ENCODE measurements at places on chromosomes 7 and 10. TPM values are rescaled to one million over a fixed set of nuclear protein-coding genes. Genes with fewer than 3 reads are reported as not detected.
A peak's percentile ranks its signal among the peaks of the same experiment; 100 is the strongest.

DNA sequence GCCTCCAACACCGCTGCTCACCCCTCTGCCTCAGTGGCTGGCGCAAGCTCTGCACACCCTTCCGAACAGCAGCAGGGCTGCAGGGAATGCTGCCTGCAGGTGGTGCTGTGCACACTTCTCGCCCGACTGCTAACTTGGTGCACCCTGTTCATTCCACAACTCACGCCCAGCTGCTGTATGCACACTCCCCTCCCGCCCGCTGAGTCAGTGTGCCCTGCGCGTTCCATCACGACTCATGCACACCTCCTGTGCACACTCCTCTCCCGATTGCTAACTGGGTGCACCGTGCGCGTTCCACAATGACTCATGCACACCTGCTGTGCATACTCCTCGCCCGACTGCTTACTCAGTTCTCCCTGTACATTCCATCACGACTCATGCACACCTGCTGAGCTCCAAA, 21.5 kb downstream of the ADARB2 start:
- no peaks in the 10 kb centered on the region for H3K36me3 ChIP-seq
- DNase-seq = peak; percentile 25
- H3K4me3 ChIP-seq = peak overlapping the region; percentile 40
- no peak overlapping the region for H3K27ac ChIP-seq
- peaks cover 17% of the 10 kb centered on the region for H3K27me3 ChIP-seq

AGAP6 gene
- total RNA-seq = 18.8 TPM

DNA sequence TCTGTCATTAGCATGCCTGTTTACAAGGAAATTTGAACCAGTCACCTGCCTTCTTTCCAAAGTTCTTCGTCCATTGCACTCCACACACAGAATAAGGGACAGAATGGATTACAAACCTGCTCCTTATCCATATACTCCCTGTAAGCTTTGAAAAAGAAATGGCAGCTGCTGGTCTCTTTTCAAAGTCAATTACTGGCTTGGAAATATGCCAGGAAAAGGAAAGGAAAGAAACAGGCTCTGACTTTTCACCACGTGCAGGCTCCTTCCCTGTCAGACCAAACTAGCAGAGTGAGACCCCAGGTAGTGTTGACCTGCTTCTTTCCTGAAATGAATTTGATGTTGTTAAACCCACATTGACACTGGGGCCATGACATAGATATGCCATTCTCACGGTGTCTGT, 84.5 kb downstream of the LHFPL3 start:
- DNase-seq = no peak
- H3K27me3 ChIP-seq = no peaks in the 10 kb centered on the region
- no peaks in the 10 kb centered on the region for H3K36me3 ChIP-seq

- no peak for DNase-seq
- H3K27ac ChIP-seq = no peak overlapping the region
- no peaks in the 10 kb centered on the region for H3K36me3 ChIP-seq
- H3K27me3 ChIP-seq = peaks cover 38% of the 10 kb centered on the region
- no peak overlapping the region for H3K4me3 ChIP-seq
Observed at GRCh38 chr10:133122171-133122935, 34.6 kb downstream of the ADGRA1 start.

DNA sequence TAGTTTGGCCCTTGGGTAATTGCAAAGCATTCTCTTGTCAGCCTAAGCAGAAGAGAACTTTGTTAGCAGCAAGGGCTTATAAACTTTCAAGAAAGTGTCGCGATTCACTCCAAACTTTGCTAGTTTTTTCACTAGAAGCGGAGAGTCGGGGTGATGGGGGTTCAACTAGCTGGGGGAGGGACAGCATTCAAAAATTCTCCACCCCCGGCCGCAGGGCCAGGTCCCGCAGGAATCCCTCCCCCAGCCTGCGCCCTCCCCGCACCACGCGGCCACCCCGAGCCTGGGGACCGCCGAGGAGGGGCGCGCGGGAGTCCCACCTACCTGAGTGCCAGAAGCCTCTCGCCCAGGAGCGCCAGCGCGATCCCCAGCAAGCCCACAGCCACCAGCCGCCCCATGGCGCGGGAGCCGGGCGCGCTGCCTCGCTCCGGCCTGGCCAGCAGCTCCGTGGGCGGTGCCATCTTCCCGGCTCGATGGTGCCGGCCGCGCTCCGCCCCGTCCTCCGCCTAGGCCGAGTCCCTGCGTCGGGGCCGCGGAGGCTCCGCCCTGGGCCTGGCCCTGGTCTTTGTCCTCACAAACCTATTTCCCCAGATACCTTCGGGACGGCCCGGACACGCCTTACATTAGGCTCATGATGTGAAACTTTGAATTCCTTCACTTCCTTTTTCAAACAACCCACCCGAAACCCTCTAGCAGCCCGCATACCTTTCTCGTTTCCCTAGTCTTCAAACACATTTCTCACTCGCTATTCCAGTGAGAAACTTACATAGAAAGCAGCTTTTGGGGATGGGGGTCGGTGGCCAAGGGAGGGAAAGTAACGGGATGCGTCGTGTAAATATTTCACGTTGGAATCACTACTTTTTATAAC, at the start of gene PON2:
Gene PON2, minus strand, starts transcription at position 472 of the 865 bp plus-strand sequence. Its CDS starts 77 bp downstream, at position 395.
- peaks cover 12% of the 10 kb centered on the region for H3K36me3 ChIP-seq
- H3K4me1 ChIP-seq = peaks cover 19% of the 10 kb centered on the region
- H3K27me3 ChIP-seq = no peaks in the 10 kb centered on the region
- peak; percentile 68 for DNase-seq

- peaks cover 8% of the 10 kb centered on the region for H3K27me3 ChIP-seq
- no peak for DNase-seq
- no peaks in the 10 kb centered on the region for H3K36me3 ChIP-seq
- peaks cover 17% of the 10 kb centered on the region for H3K4me1 ChIP-seq
- H3K27ac ChIP-seq = no peak overlapping the region
- H3K4me3 ChIP-seq = no peak overlapping the region
Observed at GRCh38 chr10:71501402-71501801, 104.7 kb downstream of the CDH23 start.

DNA sequence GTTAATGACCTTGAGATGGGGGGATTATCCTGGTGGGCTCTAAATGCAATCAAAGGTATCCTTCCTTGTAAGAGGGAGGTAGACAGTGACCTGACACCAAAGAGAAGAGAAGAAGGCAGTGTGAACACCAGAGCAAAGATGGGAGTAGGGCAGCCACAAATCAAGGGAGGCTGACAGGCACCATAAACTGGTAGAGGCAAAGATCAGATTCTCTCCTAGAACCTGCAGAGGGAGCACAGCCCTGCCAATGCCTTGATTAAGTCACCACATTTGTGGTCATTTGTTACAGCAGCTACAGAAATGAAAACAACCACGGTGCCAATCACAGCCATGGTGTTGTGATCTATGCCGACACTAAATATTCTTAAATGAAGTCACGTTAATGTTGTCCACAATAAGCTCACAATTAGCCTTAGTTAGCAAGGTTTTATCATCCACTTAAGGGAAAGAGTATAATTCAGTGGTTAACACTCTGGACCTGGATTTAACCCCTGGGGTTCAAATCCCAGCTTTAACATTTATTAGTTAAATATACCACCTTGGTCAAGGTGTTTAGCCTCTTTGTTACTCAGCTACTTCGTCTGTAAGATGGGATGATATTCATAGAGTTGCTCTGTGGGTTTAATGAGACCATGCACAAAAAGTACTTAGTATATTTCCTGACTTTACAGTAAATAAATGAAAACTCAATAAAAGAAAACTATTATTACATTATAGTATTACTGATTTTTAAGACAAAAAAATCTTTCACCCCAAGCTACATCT, 70.8 kb downstream of the SGMS1 start:
- H3K36me3 ChIP-seq = peaks cover 2% of the 10 kb centered on the region
- H3K4me1 ChIP-seq = peaks cover 26% of the 10 kb centered on the region
- no peaks in the 10 kb centered on the region for H3K27me3 ChIP-seq
- H3K4me3 ChIP-seq = no peak overlapping the region
- no peak overlapping the region for H3K27ac ChIP-seq

DNA sequence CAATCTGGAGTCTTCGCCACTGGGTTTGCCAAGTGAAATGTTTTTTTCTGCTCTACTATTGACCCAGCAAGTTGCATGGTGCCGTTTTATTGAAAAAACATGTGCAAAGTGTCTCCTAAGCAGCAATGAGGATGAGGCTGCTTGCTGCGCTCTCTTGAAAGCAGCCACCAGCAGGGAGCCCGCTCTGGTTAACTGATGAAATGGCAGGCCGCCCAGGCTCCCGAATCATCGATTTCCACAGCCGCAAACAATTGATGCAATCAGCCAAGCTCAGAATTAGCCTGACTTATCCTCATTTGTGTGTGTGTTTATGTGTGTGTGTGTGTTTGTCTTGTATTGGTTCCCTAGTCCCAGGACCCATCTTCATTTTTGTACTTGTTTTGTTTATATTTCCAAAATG, 22.2 kb upstream of the LYZL1 start:
- peaks cover 1% of the 10 kb centered on the region for H3K36me3 ChIP-seq
- H3K27ac ChIP-seq = no peak overlapping the region
- no peaks in the 10 kb centered on the region for H3K4me1 ChIP-seq
- no peak for DNase-seq
- H3K4me3 ChIP-seq = no peak overlapping the region

DNA sequence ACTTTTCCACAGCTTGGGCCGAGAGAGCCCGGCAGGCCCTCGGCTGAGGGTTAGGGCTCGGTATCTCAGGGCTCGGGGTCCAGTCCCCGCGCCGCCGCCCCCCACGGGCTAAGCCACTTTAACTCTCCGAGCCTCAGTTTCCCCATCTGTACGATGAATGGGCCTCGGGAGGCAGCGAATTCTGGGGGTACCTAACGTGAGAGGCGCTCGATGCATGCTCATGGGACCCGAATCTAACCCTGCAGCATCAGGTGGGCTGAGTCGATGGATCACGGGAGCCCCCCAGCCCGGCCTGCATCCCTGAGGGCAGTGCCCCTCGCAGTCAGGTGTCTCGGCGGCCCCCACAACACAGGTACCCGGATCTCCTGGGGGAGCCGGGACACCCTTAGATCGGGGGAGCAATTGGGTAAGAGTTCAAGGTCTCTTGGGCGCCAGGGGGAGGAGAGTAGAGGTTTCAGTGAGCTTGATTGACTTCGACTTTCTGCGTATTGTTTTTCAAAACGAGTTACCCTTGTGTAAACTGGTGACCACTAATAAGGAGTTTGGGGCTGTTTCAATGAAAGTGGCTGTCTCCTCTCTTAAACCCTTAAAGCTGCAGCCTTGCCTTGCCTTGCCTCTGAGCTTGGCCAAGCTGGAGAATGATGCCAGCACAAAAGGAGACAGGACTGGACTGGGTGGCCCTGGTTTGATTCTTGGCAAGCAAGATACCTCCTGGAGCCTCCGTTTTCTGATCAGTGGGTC, 631 bp downstream of the POR start:
- DNase-seq = no peak
- H3K27me3 ChIP-seq = no peaks in the 10 kb centered on the region
- peaks cover 10% of the 10 kb centered on the region for H3K4me1 ChIP-seq
- H3K36me3 ChIP-seq = no peaks in the 10 kb centered on the region
- H3K4me3 ChIP-seq = peak overlapping the region; percentile 87

SMO gene
- total RNA-seq = 104 TPM

GRCh38 chr7:155533120-155533826, 13.1 kb downstream of the CNPY1 start:
- H3K4me1 ChIP-seq = peaks cover 10% of the 10 kb centered on the region
- DNase-seq = no peak
- peak overlapping the region; percentile 66 for H3K4me3 ChIP-seq
- H3K36me3 ChIP-seq = no peaks in the 10 kb centered on the region
- H3K27me3 ChIP-seq = peaks cover 72% of the 10 kb centered on the region
- peak overlapping the region; percentile 81 for H3K27ac ChIP-seq

DNA sequence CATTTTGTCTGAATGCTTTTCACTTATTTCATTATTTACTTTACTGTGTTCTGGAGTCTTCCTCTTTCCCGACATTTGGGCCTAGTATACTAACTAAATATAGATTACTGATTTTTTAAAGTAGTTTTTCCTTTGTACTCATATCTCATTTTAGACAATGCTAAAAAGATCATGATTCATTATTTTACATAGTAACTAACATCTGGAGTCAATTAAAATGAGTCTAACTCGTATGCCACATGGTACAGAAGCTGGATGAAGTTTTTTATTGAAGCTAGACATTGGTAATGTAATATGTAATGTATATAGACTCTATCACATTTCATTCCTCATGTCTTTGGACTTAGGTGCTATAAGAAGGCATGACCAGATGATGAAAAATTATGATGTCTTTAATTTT, 156.3 kb upstream of the HGF start:
- no peak overlapping the region for H3K27ac ChIP-seq
- no peak overlapping the region for H3K4me3 ChIP-seq
- no peak for DNase-seq
- H3K36me3 ChIP-seq = no peaks in the 10 kb centered on the region
- H3K27me3 ChIP-seq = no peaks in the 10 kb centered on the region

INSIG1 gene
- 31.8 TPM for total RNA-seq

KCNIP2 gene
- 5.5 TPM for total RNA-seq

OR13A1 gene
- 0.38 TPM for total RNA-seq

ECHDC3 gene
- 2.4 TPM for total RNA-seq

DNA sequence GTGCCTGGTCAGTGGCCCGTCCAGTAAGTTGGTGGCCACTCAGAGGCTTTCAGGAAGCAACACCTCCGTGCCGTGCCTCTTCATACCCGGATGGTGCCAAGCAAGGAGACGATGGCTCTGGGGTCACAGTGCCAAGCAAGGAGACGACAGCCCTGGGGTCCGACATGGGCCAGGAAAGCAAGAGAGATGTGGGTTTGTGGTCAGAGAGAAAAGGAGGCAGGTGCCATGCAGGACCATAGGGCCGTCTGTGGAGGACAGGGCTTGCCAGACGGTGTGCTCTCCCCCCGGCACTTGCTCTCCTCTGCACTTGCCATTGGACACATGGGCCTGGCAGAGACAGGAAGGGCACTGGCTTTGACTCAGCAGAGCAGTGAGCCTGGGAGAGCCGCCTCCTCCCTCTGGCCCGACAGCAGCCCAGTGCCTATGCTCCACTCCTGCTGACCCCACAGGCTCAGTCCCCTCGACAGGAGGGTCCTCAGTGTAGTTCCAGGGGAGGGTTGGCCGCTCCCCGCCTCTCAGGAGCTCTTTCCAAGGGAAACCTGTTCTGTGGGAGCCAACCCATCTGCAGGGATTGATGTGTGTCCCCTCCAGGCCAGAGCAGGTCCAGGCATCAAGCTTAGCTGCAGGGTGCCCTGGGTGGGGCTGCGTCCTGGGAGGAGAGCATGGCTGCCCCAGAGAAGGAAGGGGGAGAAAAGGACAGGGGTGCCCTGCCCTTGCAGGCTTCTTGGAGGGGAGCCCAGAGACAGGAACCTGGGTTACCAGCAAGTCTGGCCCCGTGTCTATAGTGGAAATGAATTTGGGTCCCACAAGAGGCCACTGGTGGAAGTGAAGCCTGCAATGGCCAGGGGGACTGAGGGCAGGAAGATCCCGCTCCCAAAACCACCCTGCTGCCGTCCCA, 7.6 kb upstream of the CALML5 start:
- DNase-seq = no peak
- no peak overlapping the region for H3K4me3 ChIP-seq
- H3K27me3 ChIP-seq = peaks cover 15% of the 10 kb centered on the region
- H3K36me3 ChIP-seq = no peaks in the 10 kb centered on the region
- H3K27ac ChIP-seq = no peak overlapping the region

Data from progenitor cell of endocrine pancreas (in vitro differentiated cells).